Activated T-cell treated with anti-CD3 and anti-CD28 coated beads, Interleukin-2, amount 50 U/mL, for 1 hour (primary cell): ENCODE measurements at places on chromosomes 11 and 22.
A peak's percentile ranks its signal among the peaks of the same experiment; 100 is the strongest.

GRCh38 chr22:38006906-38007305 is 22.6 kb upstream of the SOX10 start:
- DNase-seq: no peak

DNA sequence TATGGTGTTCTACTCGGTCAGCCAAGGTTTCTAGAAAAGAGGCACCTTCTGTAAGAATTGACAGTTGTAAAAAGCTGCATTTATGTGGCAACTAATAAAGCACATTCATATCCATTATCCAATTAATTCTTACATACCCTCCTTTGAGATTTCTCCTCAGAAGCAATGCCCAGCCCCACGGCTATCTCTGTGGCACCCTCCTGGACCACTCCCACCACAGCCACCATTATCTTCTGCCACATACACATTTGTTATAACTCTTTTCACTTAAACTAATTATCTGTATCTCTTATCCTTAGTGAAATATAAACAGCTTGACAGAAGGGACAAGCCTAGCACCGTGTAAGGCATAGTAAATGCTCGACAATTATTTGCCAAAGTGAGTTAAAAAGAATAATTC is 48.5 kb downstream of the PAK1 start:
- DNase-seq: no peak

GRCh38 chr11:64856382-64857227 is 12.2 kb upstream of the CDC42BPG start:
- peak; percentile 50 for DNase-seq

GRCh38 chr22:36123673-36124630 is 36.6 kb downstream of the APOL3 start:
- DNase-seq: peak; percentile 92

GRCh38 chr11:34756591-34756990 is 135.7 kb downstream of the EHF start:
- DNase-seq: no peak

DNA sequence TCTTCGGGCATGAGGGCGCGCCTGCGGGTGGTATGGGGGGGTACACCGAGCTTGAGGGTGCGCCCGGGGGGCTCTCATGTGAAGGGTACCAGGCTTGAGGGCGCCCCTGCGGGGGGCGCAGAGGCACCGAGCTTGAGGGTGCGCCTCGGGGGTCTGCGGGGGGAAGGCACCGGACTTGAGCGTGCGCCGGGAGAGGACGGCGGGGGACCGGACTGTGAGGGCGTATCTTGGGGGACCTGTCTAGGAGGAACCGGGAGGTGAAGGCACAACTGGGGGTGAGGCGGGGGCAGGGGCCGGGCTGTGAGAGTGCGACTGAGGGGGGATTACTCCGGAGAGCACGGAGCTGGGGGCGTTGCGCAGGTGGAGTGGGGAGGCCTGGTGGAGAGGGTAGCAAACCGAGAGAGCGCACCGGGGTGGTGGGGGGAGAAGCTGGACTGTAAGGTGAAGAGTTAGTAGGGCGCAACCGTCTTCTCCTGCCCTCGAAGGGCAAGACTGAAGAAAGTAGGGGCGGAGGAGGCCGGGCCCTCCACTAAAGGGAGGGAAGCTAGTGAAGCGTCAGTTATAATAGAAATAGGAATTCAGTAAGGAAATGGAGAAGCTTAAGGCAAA is 1.1 kb upstream of the DDX6 start:
- DNase-seq: no peak

- DNase-seq: no peak
Measured at GRCh38 chr11:75029836-75030631, 41.3 kb downstream of the NEU3 start.

- no peak for DNase-seq
Measured at GRCh38 chr11:72301486-72301885, 57.5 kb upstream of the PHOX2A start.

DNA sequence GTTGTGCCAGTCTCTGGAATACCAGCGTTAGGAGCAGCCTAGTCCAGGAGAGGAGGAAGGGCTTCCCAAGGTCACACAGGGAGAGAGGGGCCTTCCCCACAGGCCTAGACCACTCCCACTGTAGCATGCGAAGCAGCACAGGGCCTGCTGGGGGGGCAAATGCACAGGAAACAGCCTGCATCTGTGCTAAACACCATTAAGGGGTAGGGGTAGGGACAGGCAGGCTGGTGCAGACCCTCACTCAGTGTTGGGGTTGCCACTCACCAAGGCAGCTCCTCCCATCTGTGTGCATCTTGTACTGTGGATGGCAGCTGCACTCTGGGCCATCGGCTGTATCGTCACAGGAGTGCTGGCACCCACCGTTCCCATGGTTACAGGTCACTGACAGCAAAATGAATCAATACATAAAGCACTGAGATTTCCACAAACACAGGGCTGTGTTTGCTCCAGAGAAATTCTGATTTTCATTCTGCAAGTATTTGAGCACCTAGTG is 24.9 kb downstream of the SCUBE2 start:
- DNase-seq: no peak

DNA sequence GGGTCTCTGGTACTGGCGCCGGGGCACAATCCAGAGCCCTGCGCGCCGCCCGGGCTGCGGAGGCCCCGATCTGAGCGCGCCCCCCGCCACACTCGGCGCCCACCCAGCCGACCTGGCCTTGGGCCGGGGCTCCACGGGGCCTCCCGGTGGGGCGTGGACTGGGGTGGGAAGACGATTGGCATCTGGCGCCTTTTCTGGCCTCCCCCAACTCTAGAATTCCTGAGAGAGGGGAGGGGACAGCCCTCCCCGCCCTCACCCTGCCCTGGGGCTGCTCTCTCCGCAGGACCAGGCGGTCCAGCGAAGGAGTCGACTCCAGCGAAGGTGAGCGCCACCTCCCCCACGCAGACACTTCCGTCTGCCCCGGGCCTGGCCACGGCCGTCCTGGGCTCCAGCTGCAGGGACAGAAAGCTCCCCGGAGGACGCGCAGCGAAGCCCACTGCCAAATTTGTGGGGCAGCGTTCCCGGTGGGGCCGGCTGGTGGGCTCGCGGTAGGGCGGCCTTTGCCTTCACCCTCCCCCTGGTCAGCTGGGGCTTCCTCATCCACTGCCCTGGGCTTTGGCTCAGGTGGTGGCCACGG is 593 bp downstream of the SSH3 start:
- DNase-seq: no peak

- no peak for DNase-seq
Measured at GRCh38 chr22:44555597-44555996, 57.6 kb upstream of the RTL6 start.

GRCh38 chr11:123200264-123200663 is 5.2 kb upstream of the CLMP start:
- DNase-seq: no peak

DNA sequence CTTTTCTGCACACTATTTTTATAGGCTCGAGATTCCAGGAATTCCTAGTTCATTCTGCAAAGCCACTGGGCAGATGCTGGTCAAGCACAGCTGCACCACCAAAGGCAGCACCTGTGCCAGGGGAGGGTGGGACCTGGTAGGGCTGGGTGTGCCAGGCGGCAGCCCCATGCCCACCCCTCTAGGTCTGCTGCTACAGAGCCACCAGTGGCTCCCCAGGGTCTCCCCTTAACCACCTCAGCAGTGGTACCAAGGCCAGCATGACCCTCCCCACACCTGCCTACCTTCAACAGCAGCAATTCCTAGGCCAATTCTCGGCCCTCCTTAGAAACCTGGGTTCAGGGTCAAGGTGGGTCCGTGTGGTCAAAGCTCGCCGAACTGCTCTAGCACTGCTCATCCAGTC is 39.5 kb downstream of the PHF21B start:
- DNase-seq: no peak

GRCh38 chr22:44025171-44026065 is 1.3 kb downstream of the PARVB start:
- no peak for DNase-seq

DNA sequence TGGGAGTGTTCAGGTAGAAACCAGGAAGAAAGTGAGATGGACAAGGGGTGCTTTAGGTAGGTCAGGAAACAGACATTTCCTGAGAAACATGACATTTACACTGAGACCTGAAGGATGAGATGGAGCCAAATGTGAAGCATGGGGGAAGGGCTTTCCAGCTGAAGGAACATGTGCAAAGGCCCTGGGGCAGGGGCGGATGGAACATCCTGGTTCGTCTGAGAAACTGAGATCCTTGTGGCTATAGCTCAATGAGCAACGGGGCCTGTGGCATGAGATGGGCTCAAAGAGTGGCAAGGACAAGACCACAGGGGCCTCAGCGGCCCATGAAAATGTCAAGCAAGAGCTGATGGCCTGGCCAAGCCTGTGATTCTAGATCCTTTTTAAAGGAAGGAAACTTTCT is 127.4 kb downstream of the DSCAML1 start:
- no peak for DNase-seq
